ENCODE measurements at places on chromosomes 7 and 10.

DNA sequence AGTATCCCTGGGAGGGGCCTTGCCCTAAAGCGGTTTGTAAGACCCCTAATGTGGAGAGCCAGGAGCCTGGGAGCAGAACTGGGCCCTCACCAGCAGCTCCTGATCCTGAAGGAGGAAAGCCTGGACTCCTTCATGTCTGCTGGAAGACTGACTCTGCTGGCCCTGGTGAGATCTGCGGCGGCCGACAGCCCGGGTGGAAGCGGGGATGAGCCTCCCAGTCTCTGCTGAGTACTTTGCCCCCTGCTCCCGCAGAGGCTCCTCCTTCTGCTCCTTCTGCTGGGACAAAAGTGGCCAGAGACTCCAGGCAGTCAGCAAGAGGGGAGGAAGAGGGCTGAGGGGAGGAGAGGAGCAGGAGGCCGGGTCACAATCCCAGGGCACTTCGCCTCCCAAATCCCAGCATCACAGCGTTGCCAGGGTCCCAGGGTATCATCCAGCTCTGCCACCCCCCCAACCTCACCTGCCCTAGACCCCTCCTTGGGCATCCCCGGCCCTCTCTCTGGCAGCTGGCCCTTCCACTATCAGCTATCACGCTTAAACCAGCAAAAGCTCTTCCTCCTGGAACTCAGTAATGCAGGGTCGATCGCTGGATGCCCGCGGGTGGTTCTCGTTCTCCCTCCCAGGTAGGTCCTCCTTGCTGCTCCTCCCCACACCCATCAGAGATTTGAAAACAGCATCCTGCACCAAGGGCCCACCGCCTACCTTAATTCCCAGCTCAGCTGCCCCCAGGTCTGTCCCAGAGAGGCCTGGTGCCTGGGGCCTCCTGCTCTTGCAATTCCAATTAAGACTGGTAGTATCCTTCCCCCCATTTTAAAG, 7.9 kb downstream of the TBATA start:
- DNase-seq, result peak; percentile 41

DNA sequence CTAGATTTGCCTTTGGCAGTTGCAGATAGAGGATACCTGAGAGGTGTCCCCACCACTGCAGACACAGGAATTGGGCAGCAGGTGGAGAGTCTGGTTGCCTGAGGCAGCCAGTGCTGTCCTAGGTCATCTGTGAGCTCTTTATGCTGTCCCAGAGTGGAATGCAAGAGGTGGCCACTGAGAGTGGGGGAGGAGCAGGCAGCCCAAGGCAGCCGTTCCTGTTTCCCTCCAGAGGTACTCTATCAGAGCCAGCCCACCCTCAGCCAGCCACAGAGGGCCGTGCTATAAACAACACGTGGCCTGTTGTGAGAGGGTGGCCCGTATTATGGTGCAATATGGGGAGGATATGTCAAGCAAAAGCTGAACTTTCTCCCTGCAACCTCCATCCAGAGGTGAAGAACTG, 8.5 kb downstream of the LRRC18 start:
- DNase-seq, result peak; percentile 57

GRCh38 chr10:48895803-48896195, 43.8 kb downstream of the LRRC18 start:
- DNase-seq, result peak; percentile 23

GRCh38 chr7:33820206-33820605, 85.1 kb upstream of the BMPER start:
- DNase-seq, result no peak

DNA sequence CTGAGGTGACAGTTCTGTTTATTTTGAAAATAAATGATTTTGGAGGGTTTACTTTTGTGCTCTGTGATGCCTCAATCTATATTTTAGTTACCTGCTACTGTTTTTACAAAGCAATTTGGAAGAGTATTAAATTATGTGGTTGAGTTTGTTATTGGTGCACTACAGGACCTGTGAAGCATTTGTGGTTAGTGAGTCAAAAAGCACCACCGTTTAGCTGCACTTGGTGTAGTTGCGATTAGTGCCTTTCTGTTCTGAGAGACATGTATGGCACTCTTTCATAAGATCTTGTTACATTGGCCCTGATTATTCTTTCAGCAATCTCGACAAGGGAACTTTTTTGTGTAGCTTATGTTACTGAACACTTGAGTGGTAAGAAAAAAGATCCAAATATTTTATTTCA, 132.2 kb downstream of the BBS9 start:
- no peak for DNase-seq

DNA sequence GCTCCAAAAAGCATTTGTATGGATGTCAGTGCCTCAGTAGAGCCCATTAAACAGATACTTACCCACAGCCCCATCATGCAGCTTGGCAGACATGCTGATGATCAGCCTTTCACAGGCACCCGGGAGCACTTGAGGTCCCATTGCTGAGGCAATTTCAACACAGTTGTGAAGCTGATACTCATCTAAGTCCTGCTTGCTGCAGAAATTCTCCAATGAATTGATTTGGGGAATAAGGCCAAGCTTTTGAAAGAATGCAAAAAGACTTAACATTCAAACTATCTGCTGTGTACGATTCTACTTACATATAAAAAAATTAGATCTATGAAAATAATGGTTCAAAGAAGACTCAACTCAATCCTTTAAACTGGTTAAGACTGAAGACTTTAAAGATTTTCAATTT, 60.5 kb downstream of the LAMB4 start:
- DNase-seq, result no peak

DNA sequence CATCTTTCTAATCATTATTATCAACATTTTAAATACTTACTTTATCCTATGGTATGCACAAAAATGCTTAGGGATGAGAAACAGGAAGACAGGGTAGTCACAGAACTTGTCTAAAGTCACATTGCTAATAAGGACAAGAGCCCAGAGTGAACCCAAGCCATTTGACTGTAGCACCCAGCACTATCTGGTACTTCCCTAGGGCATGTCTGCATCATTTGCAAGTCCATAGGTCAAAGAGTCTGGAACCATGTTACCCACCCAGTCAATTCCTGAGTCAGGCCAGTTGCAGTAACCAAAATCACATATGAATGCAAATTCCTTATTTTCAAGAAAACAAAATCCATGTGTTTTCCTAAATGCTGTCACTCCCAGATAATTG, 19.1 kb downstream of the ASAH2 start:
- no peak for DNase-seq

DNA sequence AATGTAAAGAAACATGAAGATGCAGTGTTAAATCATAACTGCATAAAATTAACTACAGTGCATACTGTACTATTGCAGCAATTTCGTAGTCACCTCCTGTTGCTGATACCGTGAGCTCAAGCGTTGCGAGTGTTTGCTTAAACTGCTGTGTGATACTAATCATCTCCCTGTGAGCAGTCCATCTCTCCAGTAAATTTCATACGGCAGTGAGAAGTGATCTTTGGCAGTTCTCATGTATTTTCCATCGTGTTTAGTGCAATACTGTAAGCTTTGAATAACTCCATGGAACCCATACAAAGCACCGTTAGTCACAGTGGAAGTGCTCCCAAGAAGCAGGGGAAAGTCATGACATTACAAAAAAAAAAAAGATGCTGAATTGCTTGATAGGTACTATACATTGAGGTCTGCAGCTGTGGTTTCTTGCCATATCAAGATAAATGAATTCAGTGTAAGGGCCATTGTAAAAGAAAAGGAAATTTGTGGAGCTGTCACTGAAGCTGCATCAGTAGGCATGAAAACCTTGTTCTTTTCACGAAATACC, 360.4 kb downstream of the EXOC4 start:
- DNase-seq, result no peak

DNA sequence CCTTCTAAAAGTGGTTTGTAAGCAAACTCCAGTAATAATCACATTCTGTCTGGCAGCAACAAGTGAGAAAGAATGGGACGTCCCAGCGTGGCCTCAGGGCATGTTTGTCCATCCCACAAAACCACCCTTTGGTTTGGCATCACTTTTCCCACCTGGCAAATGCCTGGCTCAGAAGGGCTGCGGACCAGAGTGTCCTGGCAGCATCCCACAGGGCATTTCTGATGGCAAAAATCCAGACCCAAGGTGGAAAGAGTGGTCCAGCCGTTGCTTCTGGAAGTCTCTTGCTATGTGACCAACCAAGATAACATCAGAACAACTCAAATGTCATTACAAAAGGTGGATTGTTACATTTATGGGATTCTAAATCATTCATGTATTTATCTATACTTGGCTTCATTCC, 174.4 kb downstream of the CREB5 start:
- no peak for DNase-seq

DNA sequence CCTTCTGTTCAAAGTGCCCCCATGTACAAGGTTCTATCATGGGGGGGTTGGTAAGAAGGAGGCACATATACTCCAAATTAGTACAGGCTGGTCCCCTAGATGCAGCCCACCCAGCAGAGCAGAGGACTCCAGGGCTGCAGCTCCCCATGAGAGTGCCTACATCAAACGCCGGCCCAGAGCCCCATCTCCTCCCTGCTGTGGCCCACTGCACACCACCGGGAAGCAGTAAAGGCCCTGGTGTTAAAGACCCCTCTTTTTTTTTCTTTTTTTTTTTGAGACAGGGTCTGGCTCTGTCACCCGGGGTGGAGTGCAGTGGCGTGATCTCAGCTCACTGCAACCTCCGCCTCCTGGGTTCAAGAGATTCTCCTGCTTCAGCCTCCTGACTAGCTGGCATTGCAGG, 47.4 kb downstream of the SH3PXD2A start:
- no peak for DNase-seq

DNA sequence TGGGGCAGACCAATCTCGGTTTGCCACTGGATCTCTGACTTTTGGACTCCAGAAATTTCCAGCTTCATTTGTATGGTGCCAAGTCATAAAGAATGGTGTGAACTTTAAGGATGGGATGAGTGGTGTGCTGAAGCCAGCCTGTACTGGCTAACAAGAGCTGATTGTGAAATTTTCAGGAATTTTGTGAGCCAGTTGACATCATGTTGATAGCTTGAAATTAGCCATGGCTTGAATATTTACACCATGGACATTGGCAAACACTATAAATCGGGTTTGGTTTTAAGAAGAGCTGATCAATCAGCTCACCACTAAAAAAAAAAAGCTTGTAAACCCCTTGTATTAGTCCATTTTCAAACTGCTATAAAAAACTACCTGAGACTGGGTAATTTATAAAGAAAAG, 14.1 kb upstream of the MYH16 start:
- no peak for DNase-seq

- no peak for DNase-seq
These were observed 115.5 kb downstream of the LSMEM1 start for GRCh38 chr7:112596260-112596659.

GRCh38 chr10:61836888-61837754, 64.4 kb upstream of the ARID5B start:
- no peak for DNase-seq

- DNase-seq, result peak; percentile 22
These were observed 49.7 kb upstream of the DDC start for GRCh38 chr7:50614721-50615518.

Measured in ecto neural progenitor cell (in vitro differentiated cells).